NCI-H187 treated with DMSO at 0.1 percent for 48 hours (cell line): ENCODE measurements at places on chromosomes 5 and 9.
A peak's percentile ranks its signal among the peaks of the same experiment; 100 is the strongest.

- DNase-seq, result no peak
These were observed 281.9 kb downstream of the MARCHF11 start for GRCh38 chr5:15897656-15898055.

DNA sequence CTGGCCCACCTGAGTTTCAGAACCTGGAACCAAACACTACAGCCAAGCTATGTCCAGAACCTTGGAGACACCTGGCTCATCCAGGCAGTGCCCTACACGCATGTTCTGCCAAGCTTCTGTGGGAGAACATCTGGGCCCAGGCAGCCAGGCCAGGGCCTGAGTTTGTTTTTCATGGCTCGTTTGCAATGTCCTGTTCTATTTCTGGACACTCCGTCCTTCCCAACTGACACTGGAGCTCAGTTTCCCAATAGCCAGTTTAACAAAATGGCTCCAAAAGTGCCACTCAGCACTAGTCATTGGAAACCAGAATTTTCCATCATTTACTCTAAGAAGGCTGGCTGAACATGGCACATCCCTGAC lies 38.6 kb downstream of the SH3RF2 start:
- no peak for DNase-seq

DNA sequence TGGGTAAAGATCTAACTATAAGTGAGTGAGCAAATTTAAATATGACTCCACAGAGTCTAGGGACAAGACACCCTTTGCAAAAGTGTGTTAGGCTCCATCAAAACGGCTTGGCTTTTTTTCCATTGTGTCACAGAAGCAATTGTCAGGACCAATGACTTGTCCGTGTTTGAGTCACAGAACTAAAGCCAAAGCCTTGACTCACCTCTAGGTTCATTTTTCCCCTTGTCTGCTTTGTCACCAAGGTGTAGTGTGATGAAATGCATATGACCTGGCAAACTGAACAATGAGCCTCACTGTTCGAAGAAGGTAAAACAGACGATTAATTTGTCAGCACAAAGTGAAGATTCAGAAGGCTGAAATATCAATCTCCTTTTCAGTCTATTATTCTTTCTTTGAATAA lies 331.0 kb downstream of the GLIS3 start:
- no peak for DNase-seq

DNA sequence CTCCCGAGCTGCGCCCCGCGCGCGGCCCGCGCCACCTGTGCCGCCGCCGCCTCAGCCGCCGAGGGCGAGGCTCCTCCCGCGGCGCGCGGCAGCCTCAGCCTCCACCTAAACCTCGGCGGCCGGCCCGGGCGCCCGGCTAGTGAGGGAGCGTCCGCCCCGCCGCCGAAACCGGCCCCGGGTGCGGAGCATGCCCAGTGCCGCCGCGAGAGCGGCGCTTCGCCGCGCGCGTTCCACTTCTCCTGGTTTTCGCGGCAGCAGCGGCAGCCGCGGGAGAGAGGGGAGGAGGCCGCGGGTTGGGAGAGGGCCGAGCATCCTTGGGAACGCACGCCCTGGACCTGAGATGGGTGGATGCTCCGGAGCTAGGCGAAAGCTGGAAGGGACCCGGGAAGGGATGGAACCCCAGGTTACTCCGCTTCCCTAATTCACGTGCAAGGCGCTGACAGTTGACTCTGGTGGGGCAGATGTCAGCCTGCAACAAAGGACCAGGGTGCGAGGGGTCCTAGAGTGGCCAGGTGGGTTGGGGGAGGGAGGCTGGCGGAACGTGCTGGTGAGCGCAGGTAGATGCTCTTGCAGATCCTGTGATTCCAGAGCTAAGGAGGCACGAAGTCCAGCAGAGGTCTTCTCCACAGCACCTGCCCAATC lies at the start of gene CTNND2:
Gene CTNND2, minus strand, starts transcription at position 182 of the 642 bp plus-strand sequence. CDS start 593 bp downstream, outside the sequence.
- peak; percentile 18 for DNase-seq

DNA sequence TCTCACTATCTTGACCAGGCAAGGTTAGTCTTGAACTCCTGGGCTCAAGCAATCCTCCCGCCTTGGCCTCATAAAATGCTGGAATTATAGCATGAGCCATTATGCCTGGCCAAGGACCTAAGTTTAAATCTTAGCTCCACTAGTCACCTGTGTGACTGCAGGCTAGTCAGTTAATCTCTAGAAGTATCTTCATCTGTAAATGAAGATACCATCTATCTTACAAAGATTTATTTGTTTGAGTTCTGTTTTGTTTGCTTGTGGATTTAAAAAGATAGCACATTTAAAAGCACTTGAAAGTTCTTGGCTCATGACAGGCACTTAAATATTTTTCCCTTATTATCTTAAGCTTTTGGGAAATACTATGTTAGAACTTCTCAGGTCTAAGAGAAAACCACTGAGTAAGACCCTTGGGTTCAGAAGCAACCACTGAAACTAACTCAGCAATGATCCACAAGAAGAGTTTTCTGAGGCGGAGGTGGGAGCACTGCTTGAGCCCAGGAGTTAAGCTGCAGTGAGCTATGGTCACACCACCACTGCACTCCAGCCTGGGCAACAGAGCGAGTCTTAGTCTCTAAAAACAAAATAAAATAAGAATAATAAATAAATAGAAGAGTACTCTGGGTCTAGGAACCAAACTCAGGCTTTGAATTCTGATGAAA lies 19.1 kb downstream of the TMEM245 start:
- DNase-seq, result no peak

GRCh38 chr9:137138058-137138721 lies 764 bp upstream of the GRIN1 start:
- no peak for DNase-seq

DNA sequence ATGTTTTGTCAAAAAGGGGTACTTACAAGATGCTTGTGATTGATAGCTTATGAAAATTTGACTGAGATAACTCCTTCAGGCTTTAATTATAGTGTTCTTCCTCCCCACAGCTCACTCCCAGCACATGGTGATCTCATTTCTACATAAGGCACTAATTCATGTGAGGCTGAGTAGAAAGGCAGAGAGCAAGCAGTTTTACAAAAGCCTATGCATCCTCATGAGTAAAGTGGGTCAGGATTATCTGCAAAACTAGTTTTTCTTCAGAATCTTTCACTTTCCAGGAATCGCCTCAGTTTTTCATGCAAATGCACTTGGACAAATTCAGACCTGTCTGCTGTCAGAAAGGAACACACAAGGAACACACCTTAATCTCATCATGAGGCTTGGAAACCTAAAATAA lies 92.1 kb upstream of the FBN2 start:
- no peak for DNase-seq

DNA sequence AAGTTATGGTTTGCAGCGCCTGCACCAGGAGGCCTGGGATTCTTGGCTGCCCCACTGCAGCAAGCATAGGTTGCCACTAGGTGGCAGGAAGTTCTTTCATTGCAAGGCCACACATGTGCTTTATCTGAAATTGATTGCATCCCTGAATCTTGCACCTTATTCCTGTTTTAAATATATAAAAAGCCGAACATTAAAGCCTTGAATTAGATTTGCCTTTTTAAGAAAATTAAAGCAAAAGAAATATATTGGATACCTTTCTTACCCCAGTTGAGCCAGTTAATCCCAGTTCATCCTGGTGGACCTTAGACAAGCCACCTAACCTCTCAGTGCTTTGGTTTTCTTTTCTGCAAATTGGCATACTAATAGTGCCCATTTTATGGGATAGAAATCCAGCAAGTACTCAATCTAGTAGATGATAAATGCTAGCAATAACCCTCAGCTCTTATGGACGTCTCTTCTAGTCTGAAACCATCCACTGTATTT lies 6.3 kb upstream of the TRMT10B start:
- no peak for DNase-seq

GRCh38 chr9:130237763-130238524 lies 27.6 kb upstream of the HMCN2 start:
- DNase-seq, result peak; percentile 70

DNA sequence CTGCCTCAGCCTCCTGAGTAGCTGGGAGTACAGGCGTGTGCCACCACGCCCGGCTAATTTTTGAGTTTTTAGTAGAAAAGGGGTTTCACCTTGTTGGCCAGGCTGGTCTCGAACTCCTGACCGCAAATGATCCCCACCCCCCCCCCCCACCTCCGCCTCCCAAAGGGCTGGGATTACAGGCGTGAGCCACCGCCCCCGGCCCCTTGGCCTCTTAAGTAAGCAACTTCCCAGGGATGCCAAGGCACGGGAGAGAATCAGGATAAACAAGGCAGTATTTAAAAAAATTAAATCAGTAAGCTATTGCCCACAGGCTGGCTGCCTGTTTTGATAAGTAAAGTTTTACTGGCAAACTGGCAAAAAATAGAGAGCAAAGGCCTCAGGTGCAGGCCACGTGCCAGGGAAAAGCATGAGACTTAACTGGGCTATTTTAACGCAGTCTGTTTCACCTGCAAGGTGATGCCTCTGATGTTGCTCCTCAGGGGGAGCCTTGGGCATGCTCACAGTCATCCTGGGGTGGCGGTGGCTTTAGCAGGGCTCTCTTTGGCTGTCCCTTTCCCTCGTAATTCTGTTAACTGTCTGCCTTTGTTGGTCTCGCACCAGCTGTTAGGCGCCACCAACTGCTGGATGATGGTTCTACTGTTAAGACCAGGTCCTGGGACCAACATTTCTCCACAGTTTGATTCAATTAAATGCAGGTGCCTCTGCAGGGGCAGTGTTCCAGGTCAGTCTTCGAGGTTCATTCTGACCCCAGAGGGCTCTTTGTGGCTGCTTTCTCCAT lies 19.4 kb upstream of the RNF130 start:
- no peak for DNase-seq

- no peak for DNase-seq
These were observed 27.3 kb downstream of the AFAP1L1 start for GRCh38 chr5:149298842-149299404.

GRCh38 chr9:23702311-23702922 lies 123.6 kb downstream of the ELAVL2 start:
- DNase-seq, result no peak

DNA sequence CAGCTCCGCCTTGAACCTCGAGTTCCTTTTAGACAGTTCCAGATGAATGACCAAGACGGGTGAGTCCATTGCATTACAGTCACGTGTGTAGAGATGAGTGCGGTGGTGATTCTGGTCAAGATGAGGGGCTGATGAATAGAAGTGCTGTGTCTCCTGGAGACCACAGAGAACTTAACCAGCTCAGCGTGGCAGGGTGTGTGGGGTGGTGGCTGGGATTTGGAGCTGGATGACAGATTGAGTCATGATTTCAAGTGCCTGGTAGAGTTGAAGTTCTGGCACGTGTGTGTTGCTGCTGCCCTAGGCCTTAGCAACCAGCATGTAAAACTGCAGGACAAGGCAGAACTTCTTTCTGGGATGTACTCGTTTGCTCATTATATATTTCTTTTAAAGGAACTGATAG lies 53.3 kb downstream of the PRRC2B start:
- DNase-seq, result peak; percentile 1

- DNase-seq, result no peak
These were observed 43.4 kb downstream of the RXRA start for GRCh38 chr9:134369416-134370212.

DNA sequence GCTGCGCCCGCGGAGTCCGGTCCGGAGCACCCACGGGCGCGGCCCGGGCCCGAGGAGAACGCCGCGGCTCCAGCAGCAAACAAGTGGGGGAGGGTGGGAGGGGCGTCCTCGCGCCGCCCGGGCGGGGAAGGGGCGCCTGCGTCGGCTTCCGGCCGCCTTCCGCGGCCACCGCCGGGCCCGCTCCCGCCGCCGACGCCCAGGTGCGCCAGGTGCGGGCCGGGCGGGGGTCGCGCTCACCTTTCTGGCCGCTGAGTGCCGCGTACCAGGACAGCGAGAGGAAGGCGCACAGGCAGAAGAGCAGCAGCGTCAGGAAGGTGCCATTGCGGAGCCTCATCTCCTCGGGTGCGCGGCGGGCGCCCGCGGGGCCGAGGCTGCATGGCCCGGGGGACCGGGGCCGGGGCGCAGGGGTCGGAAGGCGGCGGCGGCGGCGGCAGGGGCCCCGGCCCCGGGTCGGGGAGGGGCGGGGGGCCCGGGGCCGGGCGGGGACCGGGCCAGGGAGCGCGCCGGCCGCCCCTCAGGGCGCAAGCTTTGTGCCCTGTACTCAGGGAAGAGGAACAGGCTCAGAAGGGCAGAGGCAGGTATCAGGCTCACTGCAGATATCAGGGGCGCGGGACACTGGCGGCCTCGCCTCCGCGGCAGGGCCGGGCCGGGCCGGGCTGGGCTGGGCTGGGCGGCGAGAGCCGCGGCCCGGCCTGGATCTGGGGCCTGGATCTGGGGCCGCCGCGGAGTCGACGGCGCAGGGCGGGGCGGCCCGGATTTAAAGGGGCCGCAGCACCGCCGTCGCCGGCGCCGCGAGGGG lies at the start of gene MGAT4B:
Gene MGAT4B, minus strand, starts transcription at position 617 of the 799 bp plus-strand sequence. Its CDS starts 283 bp downstream, at position 334.
- DNase-seq, result no peak

DNA sequence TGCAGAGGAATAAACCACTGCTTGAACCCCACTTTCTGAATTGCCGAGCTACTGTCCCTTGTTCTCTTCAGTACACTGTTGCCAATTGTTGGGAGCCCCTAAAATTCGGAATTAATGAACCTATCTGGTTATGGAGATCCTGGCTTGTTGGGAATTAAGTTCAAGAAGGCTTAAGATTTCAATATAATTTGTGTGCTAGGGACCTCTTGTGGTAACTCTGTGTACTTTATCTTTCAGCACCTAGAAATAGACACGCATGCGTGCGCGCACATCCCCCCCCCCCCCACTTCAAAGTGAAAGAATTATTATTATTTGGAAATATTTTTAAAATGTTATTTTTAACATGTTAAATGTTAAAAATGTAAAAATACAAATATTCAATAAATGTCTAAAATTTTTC lies 53.3 kb upstream of the FAM169A start:
- DNase-seq, result no peak

GRCh38 chr5:139199321-139199720 lies 1.2 kb upstream of the SIL1 start:
- DNase-seq, result no peak

- DNase-seq, result no peak
These were observed 18.5 kb upstream of the TAL2 start for GRCh38 chr9:105643795-105644194.

DNA sequence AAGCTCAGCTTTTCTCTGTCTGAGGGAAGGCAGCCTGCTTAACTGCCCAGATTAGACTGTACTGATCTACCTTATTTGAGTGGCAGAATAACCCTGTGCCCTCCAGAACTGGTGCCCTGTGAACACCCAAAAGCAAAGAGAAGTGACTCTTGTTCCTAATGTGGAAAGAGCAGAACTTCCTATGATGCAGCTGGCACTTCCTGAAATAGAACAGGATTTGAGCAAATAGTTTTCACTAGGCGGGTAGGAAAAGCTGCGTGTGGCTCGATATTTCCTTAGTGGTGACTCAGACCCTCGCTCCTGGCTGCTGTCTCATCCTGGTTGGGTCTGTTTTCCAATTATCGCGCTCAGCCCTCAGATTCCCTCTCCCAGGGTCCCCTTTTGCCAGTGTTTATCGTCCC lies 89.9 kb downstream of the SH3TC2 start:
- no peak for DNase-seq

DNA sequence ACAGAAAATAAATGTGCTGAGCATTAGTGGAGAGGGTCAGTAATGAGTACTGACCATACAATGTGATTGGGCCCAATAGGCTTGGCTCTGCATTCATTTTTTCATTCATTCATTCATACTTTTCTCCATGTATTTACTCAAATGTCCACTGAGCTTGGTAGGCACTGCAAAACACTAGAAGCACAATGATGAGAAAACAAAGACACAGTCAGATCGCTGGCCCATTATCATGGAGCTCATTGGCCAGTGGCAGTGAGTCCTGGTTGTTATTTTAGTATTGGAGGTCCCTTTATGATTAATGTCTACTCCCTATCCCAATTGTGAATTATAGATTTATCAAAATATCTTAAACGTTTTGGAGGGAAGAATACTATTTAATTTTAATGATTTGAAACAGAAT lies 1079.7 kb upstream of the DMAC1 start:
- DNase-seq, result no peak
